T follicular helper cell (primary cell): ENCODE measurements at places on chromosomes 6 and 20.

DNA sequence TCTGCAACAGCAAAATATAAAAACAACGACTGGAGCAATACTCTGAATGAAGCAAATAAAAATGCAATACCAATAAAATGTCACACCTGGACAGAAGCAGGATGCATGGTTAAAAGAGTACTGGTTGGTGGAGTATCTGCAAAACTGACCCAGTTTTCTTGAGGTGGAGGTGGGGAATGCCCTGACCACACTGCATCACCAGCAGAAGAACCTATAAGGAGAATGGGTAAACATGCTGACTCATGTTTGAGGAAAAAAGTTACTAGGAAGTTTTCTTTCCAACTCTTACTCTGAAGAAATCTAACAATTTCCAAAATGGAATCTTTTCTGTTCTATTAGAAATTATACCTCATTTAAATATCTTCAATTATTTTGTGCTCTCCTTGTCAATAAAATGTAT is 43.6 kb downstream of the REPS1 start:
- DNase-seq = no peak

DNA sequence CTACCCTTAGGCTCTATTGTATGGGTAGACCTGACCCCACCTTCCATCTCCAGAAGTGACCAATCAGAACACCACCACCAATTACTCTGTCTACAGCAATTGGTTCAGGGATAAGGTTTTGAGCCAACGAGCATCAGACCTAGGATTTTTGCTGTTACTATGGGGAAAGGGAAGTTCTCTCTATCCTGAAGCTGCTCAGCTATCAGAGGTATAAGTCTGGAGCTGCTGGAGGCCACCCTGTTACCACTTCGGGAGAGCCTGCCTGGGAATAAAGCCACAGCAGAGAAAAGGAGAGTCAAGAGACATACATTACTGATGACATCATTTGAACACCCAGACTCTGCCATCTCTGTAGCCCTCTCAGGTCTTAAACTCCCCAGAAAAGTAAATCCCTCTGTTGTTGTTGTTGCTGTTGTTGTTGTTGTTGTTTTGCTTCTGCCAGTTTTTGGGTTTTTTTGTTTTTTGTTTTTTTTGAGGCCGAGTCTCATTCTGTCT is 94.5 kb downstream of the PREX1 start:
- no peak for DNase-seq

GRCh38 chr6:2141644-2142290 is 103.6 kb downstream of the GMDS start:
- no peak for DNase-seq

- DNase-seq = no peak
Measured at GRCh38 chr6:151154418-151154817, 85.3 kb upstream of the AKAP12 start.

DNA sequence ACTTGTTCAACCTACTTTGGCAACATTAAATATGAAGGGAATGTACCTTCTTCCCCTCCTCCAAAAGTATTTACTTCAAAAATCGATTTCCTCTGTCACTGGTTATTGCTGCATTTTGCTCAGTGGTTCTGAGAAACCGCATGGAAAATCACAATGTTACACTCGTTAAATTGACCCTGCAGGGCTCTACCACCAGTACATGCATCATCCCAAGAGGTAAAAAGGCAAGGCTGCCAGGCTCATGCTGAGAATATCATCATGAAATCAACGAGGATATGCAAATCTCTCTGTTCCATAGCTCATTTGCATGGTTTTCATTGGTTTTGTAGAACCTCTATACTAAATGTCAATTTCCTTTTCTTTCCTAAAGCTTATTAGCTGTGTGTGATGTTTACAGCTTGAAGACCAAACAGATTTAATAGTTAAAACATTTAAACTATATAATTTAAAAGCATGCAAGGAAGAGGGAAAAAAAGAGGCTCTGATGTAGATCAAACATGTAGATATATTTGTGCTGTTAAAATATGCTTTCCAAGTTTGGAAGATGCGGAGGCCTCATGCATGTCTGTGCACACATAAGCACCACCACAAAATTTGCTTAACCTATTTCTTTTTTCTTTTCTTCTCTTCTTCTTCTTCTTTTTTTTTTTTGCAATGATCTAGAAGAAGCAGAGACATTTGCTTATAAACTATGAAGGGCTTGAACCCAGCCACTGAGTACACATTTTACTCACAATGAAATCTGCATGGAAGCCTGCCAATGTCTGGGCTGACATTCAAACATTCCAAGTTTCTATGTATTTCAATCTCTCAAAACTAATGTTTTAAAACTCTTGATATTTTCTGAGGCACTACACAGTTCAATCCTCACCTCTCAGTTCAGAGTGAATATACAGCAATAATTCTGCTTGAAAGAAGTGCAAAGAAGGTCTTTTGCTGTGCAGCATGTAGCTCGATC is 194.0 kb downstream of the GMPR start:
- no peak for DNase-seq

DNA sequence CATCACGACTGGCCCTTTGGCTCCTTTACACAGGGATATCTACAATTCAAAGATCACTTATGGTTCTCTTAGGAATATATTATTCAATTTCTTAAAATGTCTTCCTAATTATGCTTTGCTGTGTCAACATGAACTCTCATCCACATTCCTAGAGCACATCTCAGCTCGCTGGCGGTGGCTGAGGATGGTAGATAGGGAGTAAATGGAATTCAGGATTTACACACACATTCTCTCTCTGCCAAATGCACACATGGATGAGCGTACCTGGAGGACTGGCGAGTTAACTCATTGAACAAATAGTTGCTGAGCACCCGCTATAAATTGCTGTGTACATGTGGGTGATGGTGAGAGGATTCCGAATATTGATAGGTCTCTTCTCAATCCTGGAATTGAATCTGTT is 4.8 kb upstream of the MRPS10 start:
- no peak for DNase-seq

- no peak for DNase-seq
Measured at GRCh38 chr20:11727708-11728107, 190.0 kb upstream of the BTBD3 start.

- peak; percentile 43 for DNase-seq
Measured at GRCh38 chr6:112027942-112028674, 25.8 kb upstream of the CCN6 start.

DNA sequence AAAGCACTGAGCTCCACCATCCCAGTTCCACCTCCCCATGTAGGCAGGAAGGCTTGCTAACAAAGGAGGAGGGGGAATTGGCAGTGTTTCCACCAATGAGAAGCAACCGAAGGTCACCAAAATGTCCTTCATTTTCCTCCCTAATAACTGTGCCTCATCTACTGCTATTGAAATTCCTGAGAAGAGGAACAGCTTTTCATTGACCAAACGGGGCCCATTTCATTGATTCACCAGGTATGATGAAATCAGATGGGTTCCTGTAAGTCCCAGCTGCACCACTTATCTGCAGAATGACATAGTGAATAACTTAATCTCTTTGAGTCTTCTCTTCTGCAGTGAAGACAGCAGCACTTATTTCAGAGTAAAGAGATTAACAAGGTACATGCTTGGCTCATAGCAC is 17.3 kb downstream of the TREM1 start:
- no peak for DNase-seq

- no peak for DNase-seq
Measured at GRCh38 chr6:132404330-132404729, 3.1 kb upstream of the MOXD1 start.

GRCh38 chr20:12815231-12815768 is 193.5 kb upstream of the SPTLC3 start:
- no peak for DNase-seq

- no peak for DNase-seq
Measured at GRCh38 chr6:95690328-95690727, 113.0 kb downstream of the MANEA start.

DNA sequence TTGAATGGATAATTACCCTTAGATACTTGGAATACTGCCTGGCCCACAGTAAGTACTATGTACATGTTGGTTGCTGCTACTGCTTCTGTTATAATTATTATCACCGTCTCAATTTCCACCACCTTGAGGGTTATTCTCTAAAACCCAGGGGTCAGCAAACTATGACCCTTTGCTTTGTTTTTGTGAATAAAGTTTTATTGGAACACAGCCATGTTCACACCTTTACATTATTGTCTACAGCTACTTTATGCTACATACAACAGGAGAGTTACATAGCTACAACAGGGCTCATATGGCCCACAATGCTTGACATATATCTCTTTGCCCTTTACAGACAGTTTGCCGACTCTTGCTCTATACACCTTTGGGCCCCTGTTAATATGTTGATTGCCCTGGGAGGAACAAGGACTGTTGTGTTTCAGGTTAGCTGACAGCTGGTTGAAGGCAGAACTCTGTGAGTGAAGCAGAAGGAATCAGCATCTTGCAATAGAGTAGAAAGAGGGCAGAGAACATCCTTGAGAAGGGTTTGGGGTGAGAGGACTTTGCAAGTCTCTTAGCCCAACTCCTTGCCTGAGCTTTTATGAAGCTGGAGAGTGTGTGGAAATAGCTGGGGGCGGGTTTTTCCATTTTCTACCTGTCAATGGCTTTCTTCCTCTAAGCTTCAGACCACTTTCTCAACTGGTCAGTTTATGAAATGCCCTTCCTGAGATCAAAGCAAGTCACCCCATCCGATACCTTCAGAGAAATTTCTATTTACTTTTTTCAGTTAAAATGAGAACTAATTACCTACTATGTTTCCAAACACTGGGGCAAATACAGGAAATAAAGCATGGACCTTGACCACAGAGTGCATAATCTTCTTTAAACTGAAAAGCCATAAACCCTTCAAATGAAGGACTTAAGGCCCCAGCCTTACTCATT is 3.5 kb upstream of the MEP1A start:
- DNase-seq = no peak

GRCh38 chr6:143513410-143513809 is 1.9 kb upstream of the FUCA2 start:
- no peak for DNase-seq

GRCh38 chr6:163831736-163832135 is 417.2 kb downstream of the QKI start:
- DNase-seq = no peak

DNA sequence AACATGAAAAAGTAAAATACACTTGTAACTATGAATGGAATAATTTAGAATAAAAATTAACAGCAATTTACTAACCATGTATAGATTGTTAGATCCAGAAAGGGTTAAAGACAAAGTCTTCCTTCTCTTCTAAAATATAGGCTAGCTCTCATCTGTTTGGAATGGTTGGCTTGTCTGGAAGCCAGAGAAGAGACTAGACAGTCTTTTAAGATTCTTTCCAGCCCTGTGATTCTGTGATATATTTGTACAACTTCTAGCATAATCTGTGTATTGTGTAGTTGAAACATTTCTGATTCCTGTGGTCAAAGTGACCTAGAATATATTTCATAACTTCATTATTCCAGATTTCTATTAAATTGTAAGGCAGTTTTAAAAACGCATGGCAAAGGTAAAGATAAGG is 196.6 kb downstream of the UST start:
- no peak for DNase-seq
